ENCODE measurements at places on chromosomes 1 and 21. TPM values are rescaled to one million over a fixed set of nuclear protein-coding genes. Genes with fewer than 3 reads are reported as not detected.

DNA sequence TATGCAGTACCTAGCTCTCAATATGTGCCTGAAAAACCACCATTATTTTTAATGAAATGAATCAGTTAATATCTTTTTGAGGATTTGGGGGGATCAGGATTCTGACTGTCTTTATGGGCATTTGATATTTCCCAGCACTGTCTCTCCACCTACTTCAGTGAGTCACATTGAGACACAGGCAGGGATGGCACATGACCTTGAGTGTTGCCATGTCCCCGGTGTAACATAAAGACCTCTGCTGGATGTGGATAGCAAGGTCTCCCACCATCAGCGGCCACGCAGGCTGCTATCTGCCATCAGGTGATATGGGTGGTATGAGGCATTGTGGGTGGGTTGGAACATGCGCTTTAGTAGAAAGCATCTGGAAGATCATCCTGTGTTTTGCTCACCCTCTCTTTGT is 103.2 kb downstream of the RGL1 start:
- DNase-seq, result no peak

- peak; percentile 53 for DNase-seq
Observed at GRCh38 chr1:155078469-155079209, at the start of gene EFNA3. EFNA3 (plus strand) TSS chr1:155078837; CDS start chr1:155078942, 105 bp downstream.

DNA sequence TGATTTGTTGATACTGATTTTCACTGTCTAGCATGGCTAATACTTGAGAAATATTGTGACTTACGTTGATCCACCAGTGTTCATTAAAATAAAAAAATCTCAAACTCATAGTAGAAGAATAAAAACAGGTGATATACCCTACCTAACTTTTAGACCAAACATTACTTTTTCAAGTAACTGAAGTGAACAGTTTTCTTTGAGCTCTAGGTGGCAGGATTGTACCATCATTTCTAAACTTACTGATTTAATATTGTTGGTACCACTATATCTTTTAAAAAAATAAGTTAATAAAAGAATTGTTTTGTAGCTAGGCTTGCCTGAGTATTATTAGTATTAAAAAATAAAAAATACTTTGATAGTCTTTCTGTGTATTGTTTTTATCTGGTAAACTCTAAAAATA is 21.5 kb downstream of the CDC73 start:
- peak; percentile 25 for DNase-seq

DNA sequence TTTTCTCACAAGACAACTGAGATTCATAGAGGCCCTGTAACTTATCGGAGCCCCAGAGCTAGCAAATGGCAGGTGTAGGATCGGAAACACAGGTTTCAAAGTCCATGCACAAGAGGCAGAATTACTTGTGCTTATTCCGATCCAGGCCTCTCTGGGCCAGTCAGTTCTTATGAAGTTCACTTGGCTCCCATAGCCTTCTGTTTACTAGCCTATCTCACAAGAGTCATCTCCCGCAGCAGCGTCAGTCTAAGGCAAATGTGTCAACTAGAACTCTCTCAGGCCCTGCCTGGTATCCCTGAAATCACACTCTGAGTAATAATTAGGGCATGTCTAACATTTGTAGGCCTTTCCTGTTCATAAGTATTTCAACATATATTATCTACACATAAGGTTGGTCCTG is 43.3 kb downstream of the PHC2 start:
- no peak for DNase-seq

DNA sequence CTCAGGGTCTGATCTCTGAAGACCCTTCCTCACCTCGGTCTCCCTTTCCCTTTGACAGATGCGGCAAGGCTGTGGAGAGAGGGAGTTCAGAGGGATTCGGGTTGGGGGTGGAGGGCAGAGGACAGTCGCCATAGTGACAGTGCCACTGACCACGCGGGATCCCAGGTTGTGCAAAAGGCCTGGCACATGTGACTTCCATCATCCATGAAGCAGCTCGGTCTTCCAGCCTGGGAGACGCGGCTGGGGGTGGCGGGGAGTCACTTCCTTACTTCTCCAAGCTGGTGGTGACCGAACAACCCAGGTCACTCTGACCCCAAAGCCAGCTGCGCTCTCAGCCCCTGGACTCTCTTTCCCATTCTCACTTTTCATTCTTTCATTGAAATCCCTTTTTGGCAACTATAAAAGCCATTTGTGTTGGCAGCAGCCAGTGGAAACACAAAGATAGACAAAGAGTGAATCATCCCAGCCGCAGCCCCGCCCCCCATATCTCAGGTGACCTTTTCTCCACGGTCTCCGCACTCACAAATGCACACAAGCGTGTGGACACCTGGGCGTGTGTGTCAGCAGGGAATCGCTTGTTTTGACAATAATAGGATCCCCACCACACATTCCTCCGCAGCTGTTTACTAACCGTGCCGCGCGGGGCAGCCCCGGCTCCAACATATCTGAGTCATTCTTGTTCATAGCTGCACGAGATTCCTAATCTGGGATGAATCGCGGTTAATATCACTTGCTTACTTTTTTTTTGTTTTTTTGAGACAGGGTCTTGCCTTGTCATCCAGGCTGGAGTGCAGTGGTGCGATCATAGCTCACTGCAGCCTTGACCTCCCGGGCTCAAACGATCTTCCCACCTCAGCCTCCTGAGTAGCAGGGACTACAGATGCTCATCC is 68.3 kb downstream of the DHRS3 start:
- no peak for DNase-seq

GRCh38 chr1:20184481-20184900 is 1.4 kb upstream of the UBXN10 start:
- no peak for DNase-seq

DNA sequence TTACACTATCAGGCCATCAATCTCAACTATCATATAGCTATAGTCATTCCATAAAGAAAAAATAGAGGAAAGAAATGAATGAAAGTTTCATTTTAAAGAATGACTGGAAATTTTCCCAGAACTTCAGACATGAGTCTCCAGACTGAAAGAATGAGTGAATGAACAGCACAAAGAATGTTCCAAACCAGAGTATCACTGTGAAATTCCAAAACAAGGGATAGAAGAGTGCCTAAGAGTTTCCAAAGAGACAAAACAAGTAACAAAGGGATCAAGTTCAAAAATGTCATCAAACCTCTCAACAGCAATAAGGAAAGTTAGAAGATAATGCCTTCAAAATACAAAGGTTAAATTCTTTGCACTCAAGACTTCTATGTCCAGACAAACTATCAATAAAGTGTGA is 114.9 kb downstream of the DENND1B start:
- no peak for DNase-seq

DNA sequence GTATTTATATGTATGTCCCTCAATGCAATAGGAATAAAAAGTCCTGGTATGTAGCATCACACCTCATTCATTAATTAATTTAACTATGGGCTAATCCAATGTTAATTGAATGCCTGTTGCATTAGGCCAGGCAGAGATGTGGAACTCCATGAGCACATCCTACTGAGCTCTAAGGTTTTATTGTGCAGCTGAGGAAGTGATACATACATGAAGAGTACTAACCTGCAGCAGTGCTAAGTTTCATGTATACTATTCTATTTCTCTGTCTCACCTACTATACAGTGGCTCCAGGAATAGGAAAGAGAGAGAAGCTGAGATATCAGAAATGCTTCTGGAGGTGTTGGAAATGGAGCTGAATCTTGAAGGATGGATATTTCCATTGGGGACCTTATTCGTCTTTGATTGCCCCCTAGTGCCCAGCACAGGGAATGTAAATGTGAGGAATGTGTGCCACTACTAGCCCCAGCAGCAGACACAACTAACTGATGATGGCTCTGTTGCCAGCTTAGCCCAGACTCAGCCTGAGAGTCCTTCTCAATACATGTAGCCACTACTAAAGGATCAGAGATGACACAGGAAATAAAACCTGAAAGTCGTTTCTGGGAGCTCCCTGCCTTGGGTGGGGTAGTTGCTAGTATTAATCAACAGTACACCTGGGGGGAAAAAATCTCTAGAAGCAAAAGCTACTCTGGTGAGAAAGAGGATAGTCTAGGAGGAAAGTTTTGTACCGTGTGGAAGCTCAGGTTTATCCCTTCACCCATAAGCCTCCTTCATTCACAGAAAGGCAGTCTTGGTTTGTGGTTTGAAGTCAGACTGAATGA is 173.3 kb upstream of the FOXD3 start:
- no peak for DNase-seq

DNA sequence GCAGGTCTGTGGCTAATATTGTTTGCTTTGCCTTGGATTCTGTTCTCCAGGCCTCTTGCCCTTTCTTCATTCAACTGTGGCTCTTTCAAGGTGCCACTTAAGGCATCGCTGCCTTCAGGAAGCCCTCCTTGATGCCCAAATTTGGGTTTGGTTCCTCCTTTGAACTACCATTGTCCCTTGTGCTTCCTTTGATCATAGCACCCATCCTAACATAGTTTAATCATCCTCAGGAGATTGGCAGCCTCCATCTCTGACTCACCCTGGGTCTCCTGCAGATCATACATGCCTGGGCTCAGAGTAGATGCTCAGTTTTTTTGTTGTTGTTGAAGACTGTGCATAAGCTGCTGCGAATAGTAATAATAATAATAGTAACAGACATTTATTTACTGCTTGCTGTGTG is 54.4 kb upstream of the ACOT11 start:
- DNase-seq, result no peak

GRCh38 chr1:205248793-205249601 is 21.3 kb downstream of the TMCC2 start:
- DNase-seq, result no peak

DNA sequence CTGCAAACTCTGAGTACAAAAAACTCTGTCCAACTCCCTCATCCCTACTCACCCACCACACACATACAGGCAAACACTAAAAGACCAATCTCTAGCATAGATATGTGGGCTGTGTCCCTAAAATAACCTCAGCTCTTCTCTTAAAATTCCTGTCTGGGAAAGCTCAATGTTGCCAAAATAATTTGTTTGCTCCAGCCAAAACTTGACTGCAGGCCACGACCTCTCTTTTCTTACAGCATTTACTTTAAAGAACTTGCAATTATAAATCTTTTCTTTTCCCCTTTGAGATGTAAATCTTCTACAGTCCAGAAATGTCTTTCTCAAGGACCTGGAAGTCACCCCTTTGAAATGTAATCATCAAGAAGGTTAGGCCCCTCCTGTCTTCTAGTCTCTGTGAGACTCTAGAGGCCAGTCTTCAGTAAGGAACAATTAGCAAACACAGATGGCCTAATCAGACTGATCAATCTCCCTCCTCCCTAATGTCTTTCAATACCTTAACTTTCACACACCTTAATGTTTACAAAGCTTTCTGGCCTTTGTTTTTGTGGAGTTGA is 483.6 kb upstream of the RGS18 start:
- DNase-seq, result no peak

DNA sequence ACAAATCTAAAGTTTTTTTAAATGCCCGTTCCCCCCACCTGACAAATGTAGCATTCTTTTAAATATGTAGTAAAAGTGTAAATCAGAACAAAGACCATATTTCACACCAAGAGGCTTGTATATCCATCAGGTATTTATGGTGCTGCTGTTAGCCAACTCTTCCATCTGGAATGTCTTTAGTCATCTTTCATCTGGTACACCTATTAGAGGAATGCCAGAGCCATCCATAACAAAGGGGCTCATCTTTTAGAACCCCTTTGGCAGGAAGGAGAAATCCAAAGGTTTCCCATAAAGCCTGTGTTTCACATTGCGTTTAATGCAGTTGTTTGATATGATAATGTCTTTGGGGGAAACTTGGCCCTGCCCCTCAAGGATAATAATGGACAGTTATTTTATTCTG is 79.3 kb upstream of the C1orf87 start:
- DNase-seq, result no peak

GRCh38 chr1:175512637-175513412 is 230.6 kb downstream of the TNR start:
- no peak for DNase-seq

- DNase-seq, result no peak
Observed at GRCh38 chr1:208174731-208175507, 69.3 kb downstream of the PLXNA2 start.

- DNase-seq, result no peak
Observed at GRCh38 chr1:234986750-234987414, 141.8 kb downstream of the TOMM20 start.

DNA sequence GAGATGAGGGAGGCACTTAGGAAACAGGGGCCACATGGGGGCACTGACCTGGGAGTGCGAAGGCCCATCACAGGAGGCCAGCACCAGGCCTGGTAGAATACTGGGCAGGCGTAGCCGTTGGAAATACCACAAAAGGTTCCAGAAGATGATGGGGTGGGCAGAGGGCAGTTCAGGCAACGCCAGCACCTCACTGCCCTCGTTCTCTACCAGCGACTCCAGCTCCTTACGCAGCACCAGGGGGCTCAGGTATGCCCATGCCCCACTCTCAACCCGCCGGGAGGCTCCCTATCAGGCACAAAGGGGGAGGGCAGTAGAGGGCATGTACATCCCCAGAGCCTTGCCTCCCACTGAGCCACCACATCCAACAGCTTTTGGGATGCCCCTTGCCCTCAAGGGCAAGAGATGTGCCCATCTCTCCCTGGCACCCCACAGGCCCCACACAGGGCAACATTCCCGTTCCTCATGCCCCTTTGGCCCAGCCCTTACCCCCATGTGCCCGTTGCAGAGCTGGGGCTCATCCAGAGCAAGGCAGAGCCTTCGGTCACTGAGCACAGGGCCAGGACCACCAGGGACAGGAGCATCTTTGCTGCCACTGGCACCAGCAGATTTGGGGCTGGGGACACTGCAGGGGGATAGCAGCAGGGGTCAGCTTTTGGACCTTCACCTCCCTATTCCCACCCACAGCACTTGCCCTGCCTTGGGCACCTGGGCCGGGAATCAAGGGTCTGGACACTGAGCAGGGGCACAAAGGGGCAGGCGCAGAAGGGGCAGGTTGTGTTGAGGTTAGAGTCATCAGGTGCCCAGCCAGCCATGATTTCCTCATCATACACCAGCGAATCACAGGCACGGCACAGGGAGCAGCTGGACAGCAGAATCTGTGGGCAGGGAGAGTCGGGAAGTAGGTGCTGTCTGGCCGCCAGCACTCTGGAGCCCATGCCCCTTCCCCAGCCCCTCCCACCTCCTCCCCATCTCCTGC is 9.7 kb upstream of the GATAD2B start:
- no peak for DNase-seq

DNA sequence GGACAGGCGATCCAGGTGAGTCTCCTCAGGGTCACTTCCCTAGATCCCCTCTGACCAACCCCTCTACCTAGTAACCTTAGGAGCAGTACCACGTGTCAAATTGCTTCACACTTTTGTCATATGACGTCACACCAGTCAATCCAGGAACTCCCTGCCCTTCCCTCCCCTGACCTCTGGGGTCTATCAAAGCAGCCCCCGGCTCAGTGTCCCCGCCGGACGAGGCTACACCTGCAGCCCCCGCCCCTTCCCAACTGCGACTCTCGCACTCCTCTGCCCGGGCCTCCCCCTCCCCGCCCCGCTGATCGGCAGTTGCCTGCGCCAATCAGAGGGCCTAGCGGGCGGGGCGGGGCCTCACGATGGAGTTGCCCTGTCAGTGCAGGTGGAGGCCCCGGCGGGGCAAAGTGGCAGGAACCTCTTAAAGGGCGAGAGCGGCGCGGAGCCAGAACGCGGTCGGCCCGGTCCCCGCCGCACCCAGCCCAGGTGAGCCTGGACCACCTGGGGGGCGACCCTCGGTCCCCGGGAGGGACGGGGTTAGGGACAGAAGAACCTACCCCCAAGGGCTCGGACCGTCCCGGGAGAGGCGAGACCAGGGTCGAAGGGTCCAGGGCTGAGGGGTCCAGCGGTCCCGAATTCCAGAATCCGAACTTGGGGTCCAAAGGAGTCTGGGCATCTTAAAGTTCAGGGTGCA is 27.5 kb upstream of the EPB41 start:
- peak; percentile 91 for DNase-seq

Gene C1orf50
- total RNA-seq, result 20.8 TPM

Gene ZMYND12
- 1.1 TPM for total RNA-seq

Gene TP53BP2
- total RNA-seq, result 30.3 TPM

Gene B4GALT3
- total RNA-seq, result 79.7 TPM

Gene TRAF3IP3
- total RNA-seq, result 324 TPM

Gene CNIH3
- total RNA-seq, result 2.5 TPM

Gene ADGRL4
- total RNA-seq, result not detected

Gene SPEN
- 82.9 TPM for total RNA-seq

Gene RHBDL2
- not detected for total RNA-seq

Gene FMO4
- 3.7 TPM for total RNA-seq
